Colonic mucosa (tissue), 4 donors: ENCODE measurements at places on chromosomes 11 and 22.

DNA sequence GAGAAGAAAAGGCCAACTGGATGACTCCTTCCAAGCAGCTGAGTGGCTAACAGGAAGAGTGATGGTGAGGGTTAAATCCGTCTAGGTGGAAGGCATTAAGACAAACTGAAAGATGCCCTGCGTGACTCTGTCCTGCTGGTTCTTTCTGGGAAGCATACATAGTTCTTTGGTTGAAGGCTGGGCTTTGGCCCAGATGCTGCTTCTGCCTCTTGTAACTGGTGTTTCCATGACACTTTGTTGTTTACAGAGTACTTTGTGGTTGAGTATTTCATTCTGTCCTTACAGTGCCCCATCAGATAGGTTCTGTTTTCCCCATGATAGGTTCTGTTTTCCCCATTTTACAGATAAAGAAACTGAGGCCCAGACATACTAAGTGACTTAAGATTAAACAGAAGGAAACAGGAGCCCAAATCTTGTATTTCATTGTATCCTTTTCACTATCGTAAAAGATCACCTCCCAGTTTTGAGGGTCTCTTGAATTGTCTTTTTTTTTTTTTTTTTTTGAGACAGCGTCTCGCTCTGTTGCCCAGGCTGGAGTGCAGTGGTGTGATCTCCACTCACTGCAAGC lies 124.3 kb upstream of the RASSF10 start:
- no peak for DNase-seq

DNA sequence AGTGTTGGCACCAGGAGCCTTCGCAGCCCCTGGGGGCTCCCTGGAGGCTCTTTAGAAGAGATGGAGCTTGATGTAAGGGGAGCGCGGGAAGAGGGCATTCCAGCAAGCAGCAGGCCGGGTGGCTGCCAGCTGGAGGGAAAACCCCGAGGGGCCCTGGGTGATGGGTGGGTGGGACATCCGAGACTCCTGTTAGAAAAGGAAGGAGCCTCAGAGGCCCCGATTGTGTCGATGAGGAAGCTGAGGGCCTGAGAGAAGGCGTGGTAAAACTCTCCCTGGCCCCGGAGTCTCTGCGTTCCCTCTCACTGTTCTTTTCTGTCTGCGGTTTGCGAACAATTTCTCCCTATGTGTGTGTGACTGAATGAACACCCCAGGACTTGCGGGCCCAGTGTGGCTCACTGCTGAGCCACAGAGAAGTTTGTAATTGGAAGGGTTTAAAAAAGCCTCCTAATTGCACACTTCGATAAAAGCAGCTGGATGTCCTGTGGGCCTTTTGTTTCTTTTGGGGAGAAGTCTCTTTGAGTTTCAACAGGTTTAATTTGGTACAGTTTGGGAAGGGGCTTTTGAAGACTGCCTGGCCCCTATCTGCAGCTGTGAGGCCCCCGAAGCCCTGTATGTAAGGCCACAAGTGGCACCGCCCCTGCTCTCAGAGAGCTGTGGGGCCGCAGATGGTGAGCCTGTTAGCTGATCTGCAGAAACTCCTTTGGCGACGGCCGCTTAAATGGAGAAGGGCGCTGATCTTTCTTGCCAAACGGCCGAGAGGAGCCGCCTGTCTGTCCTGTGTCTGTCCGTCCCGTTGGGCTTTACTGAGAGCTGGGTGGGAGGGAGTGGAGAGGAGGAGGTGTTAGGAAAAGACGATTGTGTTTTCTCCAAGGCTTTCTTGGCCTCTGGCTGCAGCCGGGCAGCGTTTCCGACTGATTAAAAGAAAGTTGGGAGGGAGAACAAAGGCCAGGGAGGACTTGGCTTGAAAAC lies 2.0 kb downstream of the FBLN1 start:
- DNase-seq, result no peak

DNA sequence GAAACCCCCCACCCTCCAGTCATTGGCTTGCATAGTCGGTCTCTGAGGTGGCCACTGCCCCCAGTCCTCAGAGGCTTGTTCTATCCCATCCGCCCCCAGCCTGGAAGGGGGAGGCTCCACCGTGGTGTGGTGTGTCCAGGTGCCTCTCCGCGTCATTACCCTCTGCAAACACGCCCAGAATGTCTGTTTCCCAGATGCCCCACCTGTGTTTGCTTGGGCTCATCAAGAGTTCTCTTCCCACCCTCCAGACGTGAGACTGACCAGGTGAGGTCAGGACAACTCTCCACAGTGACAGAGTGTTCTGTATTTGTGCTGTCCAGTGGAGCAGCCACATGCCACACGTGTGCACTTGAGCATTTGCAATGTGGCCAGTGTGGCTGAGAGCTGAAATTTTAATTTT lies 24.9 kb downstream of the LRRC10B start:
- DNase-seq, result peak; percentile 71

GRCh38 chr22:45786726-45787125 lies 115.1 kb downstream of the ATXN10 start:
- DNase-seq, result no peak

DNA sequence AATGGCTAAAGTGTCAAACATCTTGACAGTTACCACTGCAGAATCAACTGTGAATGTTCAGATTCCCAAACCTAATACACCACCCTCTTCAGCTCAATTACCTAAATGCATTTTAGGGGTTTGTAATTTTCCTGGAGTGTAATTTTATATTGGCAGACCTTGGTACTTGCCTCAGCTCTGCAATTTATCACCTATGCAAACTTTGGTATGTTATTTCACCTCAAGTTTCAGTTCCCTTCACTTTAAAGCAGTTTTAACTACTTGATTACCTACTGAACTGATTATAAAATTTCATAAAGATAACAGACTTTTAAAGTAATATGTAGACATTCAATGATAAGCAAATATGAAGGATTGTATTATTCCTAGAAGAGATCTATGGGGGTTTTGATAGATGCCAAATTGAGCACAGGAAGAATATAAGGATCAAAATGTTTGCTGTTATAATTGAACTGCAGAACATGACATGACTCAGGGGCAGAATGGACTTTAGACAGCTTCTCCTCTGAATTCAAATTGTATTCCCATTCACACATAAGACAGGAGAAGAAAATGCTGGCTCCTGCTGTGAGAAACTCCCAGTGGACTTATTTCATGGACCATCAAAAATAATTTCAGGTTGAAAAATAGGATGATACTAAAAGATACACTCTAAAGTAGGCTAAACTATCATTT lies 491.5 kb upstream of the LUZP2 start:
- DNase-seq, result no peak

GRCh38 chr22:17587629-17588028 lies 24.3 kb downstream of the SLC25A18 start:
- no peak for DNase-seq

- no peak for DNase-seq
Measured at GRCh38 chr22:49866646-49867045, 13.0 kb downstream of the ZBED4 start.

DNA sequence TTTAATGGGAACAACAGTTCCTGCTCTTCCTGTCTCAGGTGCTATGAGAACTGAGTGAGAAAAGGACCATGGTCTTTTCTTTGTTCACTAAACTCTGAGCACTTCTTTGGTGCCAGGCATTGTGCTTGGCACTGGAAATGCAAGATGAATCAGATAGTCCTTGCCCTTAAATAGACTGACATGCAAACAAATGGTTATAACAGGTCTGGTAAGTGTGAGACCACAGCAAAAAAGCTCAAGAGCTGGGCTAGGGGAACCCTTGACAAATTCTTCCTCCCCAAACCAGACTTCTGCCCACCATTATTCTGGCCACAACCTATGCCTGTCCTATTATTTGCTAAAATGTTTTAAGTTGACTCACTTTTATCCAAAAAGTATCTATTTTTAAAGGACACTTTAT lies 5.1 kb downstream of the SLC43A3 start:
- DNase-seq, result no peak

DNA sequence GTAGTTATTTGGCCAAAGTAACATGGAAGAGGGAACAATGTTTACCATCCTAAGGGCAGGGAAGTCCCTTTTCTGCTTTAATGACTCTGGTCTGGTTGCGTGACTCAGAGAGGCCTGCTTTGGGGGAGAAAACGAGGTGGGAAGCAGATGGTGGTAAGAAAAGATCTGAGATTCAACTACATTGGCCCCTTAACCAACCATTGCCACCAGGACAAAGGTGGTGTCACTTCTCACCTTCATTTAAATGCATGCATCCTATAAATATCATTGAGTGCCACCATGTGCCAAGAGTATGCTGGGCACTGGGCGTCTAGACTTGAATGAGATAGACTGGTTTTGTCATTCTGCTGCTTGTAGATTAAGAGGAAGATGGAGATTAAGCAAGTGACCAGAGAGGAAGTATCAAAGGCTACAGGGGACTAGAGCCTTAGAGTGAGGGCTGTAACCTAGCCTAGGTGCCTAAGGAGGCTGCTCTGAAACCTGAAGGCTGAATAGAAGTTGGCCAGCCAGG lies 3.6 kb upstream of the SORL1 start:
- no peak for DNase-seq

DNA sequence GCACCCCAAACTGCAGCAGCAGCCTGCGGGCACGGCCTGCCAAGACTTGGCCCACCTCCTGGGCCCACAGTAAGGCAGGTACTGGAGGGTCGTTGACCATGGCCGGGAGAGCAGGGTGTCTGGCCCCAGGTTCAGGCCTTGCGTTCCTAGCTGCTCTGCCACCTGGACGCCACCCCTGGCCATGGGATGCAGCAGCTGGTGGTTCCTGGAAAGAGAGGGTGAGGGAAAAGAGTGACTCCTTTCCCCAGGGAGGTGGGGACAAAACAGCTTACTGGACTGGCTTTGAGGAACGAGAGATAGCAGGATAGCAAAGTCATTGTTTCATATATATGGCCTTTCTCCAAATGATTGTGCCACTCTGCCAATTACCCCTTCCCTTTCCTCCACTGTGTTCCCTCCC lies 1.8 kb downstream of the BSCL2 start:
- DNase-seq, result no peak

GRCh38 chr11:69227271-69227670 lies 66.7 kb upstream of the MYEOV start:
- peak; percentile 3 for DNase-seq

GRCh38 chr22:39012533-39013511 lies 1.2 kb upstream of the APOBEC3C start:
- no peak for DNase-seq

DNA sequence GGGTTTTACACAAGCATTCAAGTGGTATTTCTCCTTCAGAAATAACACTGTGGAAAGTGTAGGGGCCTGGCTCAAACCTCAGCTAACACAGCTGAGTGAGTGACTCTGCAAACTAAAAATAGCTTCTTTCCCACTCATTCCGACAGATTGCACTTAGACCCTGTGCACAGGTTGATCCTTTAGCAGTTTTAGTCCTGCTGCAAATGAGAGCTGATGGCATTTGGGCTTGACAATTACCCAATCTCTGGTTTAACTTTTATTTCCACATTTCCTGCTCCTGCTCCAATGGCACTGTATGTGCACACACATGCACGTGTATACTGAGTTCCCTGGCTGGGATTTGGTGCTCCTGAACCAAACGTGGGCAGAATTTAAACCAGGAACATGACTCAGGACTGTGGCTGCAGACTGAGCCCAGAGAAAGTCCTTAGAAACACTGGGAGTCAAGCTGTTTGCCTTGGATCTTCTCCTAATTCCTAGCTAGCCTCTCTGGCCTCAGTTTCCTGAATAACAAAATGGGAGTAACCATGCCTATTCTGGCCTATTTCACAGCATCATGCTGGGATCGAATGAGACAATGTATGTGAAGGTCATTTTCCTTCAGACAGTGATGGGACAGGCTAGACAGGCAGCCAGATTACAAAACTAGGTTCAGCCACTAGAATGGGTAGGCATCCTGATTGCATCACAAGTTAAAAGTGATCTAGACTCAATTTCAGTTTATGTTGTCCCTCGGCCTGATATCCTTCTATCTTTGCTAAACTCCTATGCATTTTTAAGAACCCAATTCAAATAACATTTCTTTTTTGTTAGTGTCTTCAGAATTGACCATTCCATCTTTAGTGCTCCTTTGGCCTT lies 58.2 kb downstream of the SERGEF start:
- DNase-seq, result no peak

- no peak for DNase-seq
Measured at GRCh38 chr11:68504432-68505066, 44.0 kb downstream of the PPP6R3 start.
